Liver (tissue), 10 donors: ENCODE measurements at places on chromosomes 3 and 15. TPM values are rescaled to one million over a fixed set of nuclear protein-coding genes. Genes with fewer than 3 reads are reported as not detected.

Gene HRG
- total RNA-seq, result 41.8 TPM

Gene DNAJA4
- 2.9 TPM for total RNA-seq

GRCh38 chr3:100274361-100274760 lies 13.6 kb downstream of the TBC1D23 start:
- no peaks in the 10 kb centered on the region for H3K27me3 ChIP-seq
- DNase-seq, result no peak
- H3K27ac ChIP-seq, result no peak overlapping the region
- no peaks in the 10 kb centered on the region for H3K4me1 ChIP-seq
- no peaks in the 10 kb centered on the region for H3K36me3 ChIP-seq
- H3K4me3 ChIP-seq, result no peak overlapping the region

DNA sequence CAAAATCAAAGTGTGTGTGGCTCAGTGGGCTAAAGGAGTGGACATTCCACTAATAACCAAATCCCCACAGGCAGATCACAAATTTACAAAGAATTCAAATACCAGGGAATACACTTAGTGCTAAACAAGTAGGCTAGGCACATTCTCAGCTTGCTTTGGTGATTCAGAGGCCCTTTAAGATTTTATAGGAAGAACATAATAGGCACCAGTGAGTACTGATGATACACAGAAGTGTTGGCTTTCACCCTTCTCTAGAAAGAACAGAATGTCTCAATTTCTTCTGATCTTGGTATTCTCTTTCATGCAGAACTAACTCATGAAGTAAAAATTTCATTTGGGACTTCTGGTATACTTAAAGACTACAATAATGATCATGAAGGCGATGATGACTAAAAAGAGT lies 55.0 kb downstream of the POLR2M start:
- H3K36me3 ChIP-seq, result no peaks in the 10 kb centered on the region
- no peak overlapping the region for H3K27ac ChIP-seq
- H3K4me1 ChIP-seq, result no peaks in the 10 kb centered on the region
- no peak overlapping the region for H3K4me3 ChIP-seq

DNA sequence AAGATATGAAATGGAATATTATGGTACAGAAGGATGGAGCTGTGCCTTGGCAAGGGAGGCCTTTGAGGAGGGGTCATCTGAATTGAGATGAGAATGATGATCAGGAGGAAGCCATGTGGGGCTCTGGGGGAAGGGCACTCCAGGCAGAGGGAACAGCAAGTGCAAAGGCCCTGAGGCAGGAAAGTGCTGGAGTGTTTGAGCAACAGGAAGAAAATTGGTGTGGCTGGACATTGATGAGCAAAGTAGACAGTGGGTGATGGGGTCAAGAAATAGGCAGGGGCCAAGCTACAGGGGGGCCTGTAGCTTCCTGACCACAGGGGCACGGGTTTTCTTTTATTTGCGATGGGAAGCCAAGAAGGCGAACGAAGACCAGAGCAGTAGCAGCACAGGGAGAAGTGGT lies 3.3 kb upstream of the GP9 start:
- H3K4me3 ChIP-seq, result no peak overlapping the region
- H3K27ac ChIP-seq, result no peak overlapping the region
- H3K4me1 ChIP-seq, result peaks cover 21% of the 10 kb centered on the region
- H3K36me3 ChIP-seq, result no peaks in the 10 kb centered on the region
- no peaks in the 10 kb centered on the region for H3K27me3 ChIP-seq

DNA sequence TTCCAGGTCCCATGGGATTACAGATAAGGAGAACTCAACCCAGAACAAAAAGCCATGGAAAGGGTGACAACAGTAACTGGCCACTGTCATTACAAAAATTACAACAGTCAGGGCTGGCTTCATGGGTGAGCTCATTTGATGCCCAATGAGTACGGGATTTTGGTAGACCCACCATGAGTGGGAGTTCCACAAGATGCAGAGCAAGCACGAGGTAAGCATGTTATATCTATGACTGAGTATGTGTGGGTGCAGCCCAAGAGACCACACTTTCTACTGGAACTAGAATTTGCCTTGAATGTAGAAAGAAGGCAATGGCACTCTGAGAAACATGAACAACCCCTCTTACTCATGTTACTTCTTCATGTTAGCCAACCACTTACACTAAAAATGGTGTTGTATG lies 83.3 kb downstream of the IGF2BP2 start:
- no peak overlapping the region for H3K4me3 ChIP-seq
- no peaks in the 10 kb centered on the region for H3K27me3 ChIP-seq
- no peak overlapping the region for H3K27ac ChIP-seq
- no peaks in the 10 kb centered on the region for H3K36me3 ChIP-seq
- DNase-seq, result no peak

- H3K4me1 ChIP-seq, result no peaks in the 10 kb centered on the region
- H3K27ac ChIP-seq, result no peak overlapping the region
- DNase-seq, result no peak
- no peaks in the 10 kb centered on the region for H3K27me3 ChIP-seq
- H3K36me3 ChIP-seq, result no peaks in the 10 kb centered on the region
These were observed 101.8 kb downstream of the PCCB start for GRCh38 chr3:136351905-136352304.
